ENCODE measurements at places on chromosomes 6 and 20.

- no peak for DNase-seq
Observed at GRCh38 chr20:49513517-49513916, 31.0 kb upstream of the KCNB1 start.

DNA sequence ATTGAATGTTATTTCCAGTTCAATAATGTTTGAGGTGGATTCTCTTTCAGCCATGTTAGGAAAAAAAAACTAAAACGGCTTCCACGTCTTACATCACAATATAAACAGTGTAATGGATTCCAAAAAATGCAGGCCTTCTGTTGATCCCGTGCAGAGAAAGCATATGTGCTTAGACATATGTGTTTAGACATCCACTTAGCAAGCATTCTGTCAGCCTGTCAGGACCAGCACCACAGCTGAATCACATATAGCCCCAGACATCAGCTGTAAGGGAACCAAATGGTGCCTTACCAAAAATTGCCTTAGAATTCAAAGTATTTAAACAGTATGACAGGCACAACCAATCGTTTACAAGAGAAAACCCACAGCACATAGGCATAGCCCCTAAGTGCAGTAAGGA is 304.9 kb downstream of the EYA4 start:
- no peak for DNase-seq

DNA sequence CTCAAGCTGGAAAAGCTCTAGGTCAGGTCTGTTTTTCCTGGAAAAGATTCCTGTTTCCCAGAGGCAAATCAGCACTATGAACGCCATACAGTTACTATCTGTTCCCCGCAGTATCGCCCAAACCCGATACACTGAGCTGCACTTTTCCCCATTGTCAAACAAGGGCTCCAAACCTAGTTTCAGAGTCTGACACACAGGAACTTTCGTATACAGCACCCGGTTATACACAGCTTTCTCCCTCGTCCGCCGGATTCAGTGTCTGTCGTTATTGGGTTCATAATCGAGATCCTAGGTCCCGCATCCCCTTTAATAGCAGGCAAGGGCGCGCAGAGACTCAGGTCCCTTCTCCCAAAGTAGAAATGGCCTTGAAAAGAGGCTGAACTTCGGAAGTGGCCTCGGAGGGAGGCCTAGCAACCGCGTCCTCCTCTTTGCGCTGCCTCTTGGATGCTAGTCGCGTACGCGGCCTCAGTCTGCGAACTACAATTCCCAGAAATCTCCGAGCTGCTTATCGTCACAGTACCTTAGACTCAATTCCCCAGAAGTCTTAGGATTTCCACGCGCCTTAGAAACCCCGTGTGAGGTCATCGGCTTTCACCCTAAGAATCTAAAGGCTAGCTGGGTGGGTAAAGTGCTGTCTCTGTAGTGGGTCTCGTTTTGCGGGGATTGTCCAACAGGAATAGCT is 34.2 kb downstream of the ZNF391 start:
- DNase-seq, result no peak

DNA sequence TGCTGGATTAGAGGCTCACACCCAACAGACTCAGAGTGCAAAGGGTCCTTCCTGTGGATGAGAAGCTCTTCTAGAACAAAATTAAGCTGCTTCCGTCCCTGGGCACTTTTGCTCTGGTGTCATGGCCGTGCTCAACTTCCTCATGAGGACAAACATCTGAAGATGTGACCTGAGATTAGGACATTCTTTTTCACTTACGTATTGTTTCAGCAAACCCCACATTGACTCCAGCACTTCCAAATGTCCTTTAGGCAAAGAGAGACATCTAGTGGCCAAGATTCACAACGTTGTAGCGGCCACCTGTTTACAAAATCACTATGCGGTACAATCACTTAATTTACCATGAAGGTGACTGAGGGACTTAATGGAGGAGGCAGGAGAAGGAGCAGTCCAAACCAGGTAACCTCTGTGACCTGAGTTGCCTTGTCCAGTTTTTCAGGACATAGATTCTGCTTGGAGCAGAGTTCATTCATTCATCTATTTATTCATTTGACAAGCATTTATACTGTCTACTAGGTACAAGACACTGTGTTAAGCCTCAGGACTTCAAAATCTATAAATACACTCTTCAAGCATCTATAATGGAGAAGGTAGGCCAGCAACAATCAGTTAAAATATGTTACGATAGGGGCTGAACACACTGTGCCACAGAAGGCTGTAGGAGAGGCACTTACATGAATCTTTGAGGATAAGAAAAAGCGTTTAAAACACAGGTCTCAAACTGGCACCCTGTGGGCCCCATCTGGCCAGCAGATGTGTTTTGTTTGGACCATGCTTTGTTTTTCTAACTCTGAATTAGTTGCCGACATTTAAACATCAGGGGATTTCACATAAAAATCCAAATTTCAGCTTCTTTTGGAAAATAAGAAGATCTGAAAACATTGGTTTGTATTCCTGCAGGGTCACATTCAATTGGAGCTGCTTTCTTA is 5.6 kb upstream of the ADGRF1 start:
- peak; percentile 38 for DNase-seq

DNA sequence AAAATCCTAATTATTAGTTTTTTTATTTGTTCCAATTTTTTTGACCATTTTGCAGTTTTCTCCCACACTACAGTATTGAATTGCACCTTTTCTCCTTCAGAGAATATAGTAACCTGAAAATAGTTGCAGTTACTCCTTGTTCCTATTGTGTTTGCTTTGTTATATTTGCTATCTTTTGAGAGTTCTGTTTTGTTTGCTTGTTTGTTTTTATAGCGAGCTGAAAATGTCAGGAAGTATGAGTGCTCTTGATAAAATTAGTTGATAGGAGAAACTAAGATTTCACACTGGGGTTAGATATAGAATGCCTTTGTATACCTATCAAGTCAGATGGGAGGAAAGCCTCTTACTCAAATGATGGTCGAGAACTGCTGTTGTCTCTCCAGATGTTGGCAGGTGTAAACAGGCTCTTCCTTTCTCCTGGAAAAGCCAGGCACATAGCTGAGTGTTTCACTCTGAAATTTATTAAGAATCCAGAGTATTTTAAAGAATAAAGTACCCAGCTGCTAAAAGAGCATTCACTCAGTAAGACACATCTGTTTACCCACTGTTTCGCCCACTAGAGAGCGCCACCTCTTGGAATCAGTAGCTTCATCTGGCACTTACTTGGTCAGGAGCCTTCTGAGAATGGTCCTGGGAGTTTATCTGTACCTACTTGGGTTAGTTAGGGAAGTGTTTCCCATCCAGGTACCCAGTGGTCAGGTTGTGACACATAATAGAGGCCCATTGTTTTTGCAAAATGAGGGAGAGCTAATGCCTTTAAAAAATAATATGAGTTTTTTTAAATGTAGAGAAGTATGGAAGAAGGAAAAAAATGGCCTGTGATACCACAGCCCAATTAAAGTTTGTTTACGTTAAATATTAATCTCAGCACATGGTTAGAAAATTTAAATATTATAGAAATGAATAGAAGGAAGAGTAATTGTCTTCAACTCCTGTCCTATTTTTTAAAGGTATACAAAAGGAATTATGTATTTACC is 11.2 kb downstream of the NT5DC1 start:
- no peak for DNase-seq

DNA sequence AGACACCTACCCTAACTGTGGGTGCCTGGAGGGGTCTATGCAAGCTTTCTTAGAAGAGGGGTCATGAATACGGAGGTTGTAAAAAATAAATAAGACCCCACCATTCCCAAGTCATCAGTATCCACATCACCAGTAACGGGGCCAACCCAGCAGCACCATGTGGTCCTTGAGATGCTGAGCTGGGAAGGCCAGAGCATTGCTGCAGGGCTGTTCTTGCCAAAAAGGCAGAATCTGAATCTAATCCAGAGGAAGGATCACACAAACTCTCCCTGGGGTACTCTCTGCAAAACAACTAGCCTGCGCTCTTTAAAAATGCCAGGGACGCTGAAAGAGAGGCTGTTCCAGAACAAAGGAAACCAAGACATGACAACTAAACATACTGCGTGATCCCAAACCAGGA is 43.2 kb downstream of the SSR1 start:
- no peak for DNase-seq
